Stimulated activated CD4-positive, alpha-beta T cell treated with anti-CD3 and anti-CD28 coated beads, Interleukin-1b, Interleukin-23, amount 100 ng/mL, for 48 hours (primary cell): ENCODE measurements at places on chromosomes 3 and 15.

- no peak for DNase-seq
These were observed 6.3 kb downstream of the RBSN start for GRCh38 chr3:15092686-15093085.

DNA sequence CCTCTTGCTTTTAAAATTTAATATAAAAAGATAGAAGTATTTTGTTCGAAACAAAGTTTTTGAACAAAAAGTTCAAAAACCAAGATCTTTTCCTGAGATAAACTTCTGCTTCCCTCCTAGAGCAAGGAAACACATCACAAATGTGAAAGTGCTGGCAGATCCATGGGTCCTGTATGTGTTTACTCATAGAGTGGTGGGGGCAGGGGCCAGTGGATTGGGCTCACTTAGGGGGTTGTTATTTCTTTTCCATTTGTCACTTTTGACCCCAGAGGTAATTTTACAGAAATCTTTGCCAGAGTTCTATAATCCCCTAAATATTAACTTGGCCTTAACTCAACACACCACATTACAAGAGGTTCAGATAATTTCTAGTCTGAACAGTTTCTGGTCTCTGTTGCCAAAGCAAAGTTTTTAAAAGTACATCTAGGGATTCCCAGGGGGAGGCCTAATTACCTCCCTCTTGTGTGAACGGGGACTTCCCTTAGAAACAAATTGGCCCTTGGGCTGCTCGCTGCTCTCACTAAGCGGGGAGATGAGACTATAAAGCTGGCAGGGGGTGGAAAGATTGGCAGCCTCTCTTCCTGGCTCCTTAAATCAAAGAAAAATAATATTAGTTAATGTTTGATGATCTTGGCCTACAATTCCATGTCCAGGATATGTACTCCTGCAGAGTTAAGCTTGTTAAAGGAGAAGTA, 66.8 kb upstream of the PTX3 start:
- no peak for DNase-seq

DNA sequence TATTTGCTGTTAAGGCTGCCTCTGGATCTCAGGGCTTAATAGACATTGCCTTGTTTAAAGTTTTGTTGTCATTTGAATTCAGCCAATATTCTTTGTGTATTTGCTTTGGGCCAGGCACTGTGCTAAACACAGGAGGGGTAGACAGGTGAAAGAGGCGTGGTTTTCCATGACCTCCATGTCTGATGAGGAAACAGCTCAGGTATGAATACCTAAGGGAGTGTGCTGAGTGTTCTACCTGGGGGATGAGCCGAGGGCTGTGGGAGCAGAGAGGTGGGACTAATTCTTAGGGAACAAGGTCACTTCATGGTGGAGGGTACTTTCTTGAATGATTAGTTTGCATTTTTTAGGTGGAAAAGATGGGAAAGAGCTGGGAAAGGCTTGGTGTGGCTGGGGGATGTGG, 108.2 kb downstream of the THSD4 start:
- DNase-seq = no peak

- DNase-seq = no peak
These were observed 42.3 kb upstream of the CORO2B start for GRCh38 chr15:68536331-68537095.

GRCh38 chr3:36944012-36944640, 728 bp downstream of the TRANK1 start:
- peak; percentile 30 for DNase-seq

DNA sequence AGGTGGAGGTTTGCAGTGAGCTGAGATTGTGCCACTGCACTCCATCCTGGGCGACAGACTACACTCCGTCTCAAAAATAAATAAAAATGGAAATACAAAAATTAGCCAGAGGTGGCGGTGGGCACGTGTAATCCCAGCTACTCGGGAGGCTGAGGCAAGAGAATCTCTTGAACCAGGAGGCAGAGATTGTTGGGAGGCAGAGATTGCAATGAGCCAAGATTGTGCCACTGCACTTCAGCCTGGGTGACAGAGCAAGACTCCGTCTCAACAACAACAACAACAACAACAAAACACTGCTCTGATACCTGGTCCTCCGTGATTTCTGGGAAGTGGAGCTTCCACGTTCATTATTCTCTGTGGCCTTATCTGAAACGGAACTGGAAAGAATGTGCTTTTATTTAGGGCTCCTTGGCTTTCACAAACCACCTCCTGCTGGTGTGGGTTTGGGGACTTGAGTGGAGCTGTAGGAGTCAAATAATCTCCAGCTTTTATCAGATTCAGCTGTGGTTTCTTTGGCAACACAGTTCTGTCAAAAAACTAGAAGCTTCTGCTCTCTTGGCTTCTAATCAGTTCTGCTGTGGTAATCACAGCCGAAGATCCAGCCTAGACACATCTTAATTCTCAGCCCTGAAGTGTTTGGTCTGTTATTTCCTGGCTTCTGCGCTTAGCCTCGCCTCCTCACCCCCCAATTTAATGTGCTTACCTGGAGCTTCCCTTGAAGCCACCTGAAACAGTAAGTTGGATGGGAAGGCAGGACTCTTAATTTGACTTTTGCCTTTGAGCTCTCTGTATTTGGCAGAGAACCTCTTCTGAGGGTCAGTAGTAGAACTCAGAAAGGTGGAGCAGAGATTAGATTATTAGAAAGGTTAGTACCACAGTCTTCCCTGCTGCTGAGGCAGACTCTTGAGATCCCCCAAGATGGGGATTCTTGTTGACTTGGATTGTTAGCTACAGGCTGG, 21.4 kb downstream of the IRAK2 start:
- DNase-seq = no peak

- DNase-seq = no peak
These were observed 4.2 kb upstream of the EIF4A2 start for GRCh38 chr3:186779204-186779603.

DNA sequence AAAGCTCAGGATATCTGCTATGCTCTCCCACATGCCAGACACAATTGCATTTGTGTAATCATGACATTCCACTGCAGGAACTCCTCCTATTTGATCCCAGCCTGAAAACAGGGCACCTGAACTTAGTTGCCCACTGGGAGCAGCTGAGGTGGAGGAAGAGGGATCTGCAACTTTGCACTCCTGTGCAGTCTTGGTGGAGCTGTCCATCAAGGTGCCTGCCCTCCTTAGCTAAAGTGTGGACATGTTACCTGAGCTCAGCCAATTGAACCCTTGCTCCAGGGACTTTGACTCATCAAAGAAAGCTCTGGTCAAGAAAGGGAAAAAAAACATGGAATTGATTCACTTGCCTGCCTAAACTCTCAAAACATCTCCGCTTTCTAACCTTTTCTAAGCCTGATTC, 33.3 kb upstream of the TUBGCP5 start:
- DNase-seq = no peak

DNA sequence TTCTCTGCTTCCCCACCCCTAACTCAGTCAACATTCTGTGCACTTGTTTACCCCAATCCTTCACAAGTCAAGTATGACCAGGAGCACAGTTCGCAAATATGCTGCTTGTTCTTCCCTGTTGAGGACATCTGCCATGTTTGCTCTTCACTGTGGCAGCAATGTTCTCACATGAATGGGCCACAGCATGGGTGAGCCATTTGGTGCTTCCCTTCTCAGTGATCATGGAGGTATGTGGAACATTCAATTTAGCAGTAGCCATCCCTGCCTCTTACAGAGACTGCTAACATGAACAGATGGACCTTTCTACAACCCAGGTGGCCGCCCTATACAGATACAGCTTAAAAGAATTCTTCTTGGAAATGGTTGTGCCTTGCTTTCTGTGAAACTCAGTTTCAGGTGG, 660.1 kb upstream of the SGO1 start:
- no peak for DNase-seq
